ENCODE measurements at places on chromosomes 6 and 20. TPM values are rescaled to one million over a fixed set of nuclear protein-coding genes. Genes with fewer than 3 reads are reported as not detected.

- no peak for DNase-seq
These were observed 388.0 kb downstream of the GJA1 start for GRCh38 chr6:121823437-121823851.

GRCh38 chr6:4773181-4773580 is 3.0 kb upstream of the CDYL start:
- no peak for DNase-seq

Gene ZNF831
- not detected for total RNA-seq

DNA sequence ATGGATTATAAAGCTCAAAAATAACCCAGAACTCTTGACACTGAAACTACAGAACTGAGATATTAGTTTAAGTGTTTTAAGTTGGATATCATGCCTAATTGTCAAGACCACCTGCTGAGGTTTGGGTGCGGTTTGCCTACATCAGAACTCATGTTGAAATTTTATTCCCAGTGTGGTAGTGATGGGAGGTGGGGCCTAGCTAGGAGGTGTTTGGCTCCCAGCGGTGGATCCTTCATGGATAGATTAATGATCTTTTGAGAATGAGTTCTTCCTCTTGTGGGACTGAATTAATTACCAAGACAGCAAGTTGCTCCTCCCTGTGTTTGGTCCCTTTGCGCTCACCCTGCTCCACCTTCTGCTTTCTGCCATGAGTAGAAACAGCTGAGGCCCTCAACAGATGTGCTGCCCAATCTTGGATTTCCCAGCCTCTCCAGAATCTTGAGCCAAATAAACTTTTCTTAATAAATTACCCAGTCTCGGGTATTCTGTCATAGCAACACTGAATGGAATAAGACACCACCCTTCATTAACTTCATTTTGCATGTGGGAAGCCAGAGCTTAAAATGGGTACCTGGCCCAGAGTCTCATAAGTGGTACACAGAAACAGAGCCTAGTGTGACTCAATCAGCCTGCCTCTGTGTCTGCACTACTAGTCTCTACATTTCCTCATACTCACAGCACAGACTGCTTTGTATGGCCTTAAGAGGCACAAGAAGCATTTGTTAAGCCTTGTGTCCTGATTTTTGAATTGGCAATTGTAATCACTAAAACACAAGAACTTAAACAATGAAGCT is 158.4 kb downstream of the IBTK start:
- DNase-seq = no peak

DNA sequence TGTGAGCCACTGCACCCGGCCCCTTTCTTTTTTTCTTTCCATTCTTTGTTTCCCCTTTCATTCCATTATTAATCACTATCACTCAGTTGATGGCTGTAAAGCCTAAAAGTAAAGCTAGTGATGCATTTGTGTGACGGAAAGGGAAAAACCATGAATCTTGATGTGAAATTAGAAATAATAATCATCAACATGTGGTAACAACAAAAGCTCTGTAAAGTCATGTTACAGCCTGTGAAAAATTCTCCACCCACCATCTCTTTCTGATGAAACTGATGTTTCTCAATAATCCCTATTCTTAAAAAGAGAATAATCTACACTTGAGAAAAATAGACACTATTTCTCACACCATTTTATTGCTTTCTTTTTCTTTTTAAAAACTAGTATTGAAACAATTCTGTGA is 80.0 kb downstream of the CRYBG1 start:
- DNase-seq = no peak

- no peak for DNase-seq
These were observed 9.4 kb upstream of the COL9A1 start for GRCh38 chr6:70312165-70312745.
